CD8-positive, alpha-beta T cell (primary cell): ENCODE measurements at places on chromosomes 5 and 9.

DNA sequence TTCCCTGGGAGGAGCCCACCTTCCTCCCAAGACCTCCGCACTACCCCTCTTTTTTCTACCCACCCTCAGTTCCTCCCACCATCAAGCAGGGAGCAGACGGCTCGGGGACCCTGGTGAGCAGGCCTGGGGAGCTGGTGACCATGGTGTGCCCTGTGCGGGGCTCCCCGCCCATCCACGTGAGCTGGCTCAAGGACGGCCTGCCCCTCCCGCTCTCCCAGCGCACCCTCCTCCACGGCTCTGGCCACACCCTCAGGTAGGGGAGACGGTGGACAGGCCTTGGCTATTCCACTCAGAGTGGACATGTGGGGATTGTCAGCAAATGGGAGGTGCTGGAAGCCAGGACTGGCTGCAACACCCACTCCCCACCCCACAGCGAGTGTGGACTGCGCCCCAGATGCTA lies 52.9 kb upstream of the ASS1 start:
- DNase-seq: no peak

DNA sequence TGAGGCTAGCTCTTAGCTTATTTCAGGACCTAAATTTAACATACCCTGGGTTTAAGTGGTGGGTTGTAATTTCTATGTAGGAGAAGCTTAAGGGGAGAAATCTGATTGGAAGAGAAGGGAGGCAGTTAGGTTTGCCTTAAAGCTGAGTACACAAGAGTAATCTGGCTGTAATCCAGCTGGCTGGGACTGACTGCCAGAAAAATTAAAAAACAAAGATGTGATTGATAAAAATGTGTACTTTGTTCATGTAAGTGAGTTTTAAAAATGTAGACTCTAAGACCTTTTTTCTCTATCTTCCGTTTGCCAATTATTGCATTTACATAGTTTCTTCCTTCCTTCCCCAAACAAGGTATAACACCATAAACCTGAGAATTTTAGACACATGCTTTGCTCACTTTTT lies 17.5 kb upstream of the MSMP start:
- no peak for DNase-seq

GRCh38 chr5:178672630-178673029 lies 45.8 kb upstream of the CLK4 start:
- DNase-seq: no peak

DNA sequence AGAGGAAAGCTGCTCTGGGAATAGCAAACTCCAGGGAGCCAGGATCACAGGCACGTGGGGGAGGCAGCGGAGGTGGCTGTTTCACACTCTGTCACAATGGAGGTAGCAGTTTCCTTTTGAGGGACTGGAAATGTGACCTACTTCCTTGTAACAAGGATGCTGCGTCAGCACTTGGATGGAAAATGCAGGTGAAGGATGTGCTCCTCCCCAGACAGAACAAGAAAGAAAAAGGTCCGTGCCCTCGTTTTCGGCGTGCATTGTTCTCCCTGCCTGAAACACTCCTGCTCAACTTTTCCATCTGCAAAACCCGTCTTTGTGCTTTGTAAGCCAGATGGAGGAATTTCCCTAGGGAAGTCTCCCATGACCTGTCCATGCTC lies 55.1 kb upstream of the SH3PXD2B start:
- no peak for DNase-seq

- DNase-seq: no peak
Measured at GRCh38 chr9:83425240-83425639, 113.0 kb downstream of the FRMD3 start.

DNA sequence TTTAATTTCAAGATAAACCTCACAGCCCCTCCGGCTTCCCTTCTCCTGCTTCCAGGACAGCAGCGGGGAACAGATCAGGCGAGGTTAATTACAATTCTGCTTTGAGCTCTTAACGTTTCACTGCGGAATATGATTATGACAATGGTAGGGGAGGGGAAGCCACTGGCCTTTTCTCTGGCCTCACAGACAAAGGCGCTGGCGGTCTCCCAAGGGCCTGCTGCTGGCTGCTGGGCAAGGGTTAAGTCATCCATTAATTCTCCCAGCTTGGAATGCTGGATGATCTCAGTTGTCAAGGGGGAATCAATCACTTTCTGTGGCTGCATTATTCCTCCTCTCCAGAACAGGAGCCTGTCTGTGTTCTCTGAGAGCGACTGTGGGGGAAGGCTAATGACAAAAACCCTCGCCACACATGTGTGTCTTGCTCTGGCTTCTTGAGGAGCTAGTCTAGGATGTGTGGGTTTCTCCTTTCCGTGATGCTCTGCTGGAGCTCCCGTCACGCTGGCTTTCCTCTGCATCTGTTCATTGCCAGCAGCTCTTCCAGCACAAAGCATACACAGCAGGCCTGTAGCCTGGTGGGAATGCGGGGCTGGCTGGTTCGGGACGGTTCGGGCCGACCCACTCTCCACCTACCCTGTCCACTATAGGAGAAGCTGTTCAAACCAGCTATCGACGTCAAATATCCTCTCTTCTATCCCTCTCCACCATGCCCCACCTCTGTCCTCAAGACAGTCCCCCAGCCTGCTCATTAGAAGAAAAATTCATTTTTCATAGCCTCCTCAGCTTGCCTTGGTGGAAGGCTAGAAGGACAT lies 82.8 kb downstream of the DCP2 start:
- no peak for DNase-seq

GRCh38 chr5:139646111-139646510 lies 2.0 kb upstream of the CXXC5 start:
- DNase-seq: no peak
